Fibroblast of skin of scalp (primary cell): ENCODE measurements at places on chromosomes 13 and 19.

GRCh38 chr13:46289260-46289955 lies 77.7 kb downstream of the LRRC63 start:
- no peak for DNase-seq

DNA sequence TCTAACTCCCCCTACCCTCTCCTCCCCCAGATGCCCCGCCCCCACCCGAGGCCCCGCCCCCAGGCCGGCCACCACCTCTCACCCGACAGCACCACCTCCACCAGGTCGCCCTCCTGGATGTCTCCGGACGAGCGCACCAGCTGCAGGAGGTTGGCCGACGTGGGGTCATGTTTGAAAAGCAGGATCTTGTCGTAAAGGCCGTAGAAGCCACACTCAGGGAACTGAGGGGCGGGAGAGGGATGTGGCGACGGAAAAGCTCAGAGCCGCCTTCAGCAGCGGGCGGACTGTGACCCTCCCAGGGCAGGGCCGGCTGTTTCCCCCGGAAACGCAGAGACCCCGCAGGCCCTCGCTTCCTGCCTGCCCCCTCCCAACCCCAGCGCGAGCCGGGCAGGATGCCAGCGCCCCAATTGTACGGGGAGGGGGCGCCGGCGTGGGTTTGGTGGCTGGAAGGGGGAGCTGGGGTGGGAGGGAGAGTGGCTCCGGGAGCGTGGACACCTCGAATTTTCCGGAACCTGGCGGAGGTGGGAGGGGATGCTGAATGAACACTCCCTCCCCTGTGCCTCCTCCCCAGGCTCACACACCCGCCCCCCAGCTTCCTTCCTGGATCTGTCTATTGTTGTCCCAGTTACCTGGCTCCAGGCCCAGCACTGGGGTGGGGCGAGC lies 3.0 kb downstream of the PRKD2 start:
- DNase-seq: peak; percentile 71

GRCh38 chr13:46587807-46588418 lies 34.9 kb downstream of the LRCH1 start:
- DNase-seq: peak; percentile 42

GRCh38 chr19:13356686-13357280 lies 149.5 kb downstream of the CACNA1A start:
- no peak for DNase-seq

- no peak for DNase-seq
These were observed 12.9 kb upstream of the RNF113B start for GRCh38 chr13:98189841-98190505.

GRCh38 chr19:35904311-35905068 lies 2.2 kb downstream of the HCST start:
- DNase-seq: no peak

DNA sequence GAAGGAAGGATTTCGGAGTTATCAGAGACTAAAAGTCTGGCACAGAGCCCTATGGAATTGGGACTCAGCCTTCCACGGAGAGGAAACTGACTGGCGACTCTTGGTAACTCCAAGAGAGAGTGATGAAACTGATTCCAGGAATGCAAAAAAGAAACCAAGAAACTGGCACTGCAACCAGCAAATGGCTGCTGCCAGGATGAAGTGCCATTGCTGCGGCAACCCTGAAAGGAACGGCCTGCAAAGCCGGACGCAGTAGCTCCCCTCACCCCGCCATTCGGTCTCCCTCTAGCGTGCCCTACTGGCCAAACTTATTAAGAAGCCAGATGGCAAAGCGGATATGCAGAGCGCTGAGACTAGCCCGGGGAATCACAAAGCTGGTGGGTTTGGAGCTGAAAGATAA lies 236.0 kb downstream of the PCDH9 start:
- peak; percentile 69 for DNase-seq

DNA sequence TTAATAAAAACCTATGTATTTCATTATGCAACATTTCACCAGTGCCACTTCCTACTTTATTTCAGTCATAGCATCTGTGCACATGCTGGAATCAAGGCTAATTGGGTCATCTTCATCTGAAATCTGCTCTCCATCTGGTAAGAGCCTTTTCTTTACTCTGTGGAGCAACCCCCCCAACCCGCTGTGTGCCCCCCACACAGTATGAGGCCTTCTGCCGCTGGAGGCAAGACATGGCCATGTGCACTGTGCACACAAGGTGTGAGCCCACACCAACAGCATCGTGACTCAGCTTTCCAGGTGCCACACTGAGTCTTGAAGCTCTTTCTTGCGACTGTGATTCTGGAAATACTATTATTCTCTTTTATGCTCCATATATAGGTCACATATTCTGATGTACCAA lies 471.0 kb downstream of the TBC1D4 start:
- no peak for DNase-seq

DNA sequence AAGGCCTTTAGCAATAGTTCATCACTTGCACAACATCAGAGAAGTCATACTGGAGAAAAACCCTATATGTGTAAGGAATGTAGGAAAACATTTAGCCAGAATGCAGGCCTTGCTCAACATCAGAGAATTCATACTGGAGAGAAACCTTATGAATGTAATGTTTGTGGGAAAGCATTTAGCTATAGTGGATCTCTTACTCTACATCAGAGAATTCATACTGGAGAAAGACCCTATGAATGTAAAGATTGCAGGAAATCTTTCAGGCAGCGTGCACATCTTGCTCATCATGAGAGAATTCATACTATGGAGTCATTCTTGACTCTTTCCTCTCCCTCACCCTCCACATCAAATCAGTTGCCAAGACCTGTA lies 19.8 kb downstream of the ZNF583 start:
- no peak for DNase-seq

- DNase-seq: no peak
These were observed 10.2 kb downstream of the JOSD2 start for GRCh38 chr19:50500753-50501151.

GRCh38 chr19:7857727-7858108 lies 16.5 kb downstream of the PRR36 start:
- no peak for DNase-seq

GRCh38 chr19:29017788-29018187 lies 195.2 kb downstream of the UQCRFS1 start:
- no peak for DNase-seq

- DNase-seq: no peak
These were observed 315.9 kb downstream of the SLC7A1 start for GRCh38 chr13:29279356-29280254.

DNA sequence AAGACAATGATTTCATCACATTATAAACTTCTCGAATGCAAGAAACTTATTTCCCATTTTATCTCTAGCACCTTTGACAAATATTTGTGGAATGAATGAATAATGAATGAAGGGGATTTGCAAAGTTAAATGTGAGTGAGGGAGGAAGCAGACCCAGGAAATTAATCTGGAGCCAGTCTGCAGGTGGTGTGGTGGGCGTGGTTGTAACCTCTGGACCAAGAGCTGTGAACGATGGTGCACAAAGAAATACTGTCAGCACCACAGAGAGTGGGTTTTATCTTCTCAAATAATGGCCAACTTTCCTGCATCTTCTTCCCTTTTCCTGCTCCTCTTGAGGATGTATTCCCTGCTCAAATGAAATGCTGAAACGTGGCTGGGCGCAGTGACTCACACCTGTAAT lies 11.0 kb upstream of the ZNF792 start:
- no peak for DNase-seq

GRCh38 chr13:100944791-100945345 lies 270.3 kb upstream of the TMTC4 start:
- DNase-seq: no peak

DNA sequence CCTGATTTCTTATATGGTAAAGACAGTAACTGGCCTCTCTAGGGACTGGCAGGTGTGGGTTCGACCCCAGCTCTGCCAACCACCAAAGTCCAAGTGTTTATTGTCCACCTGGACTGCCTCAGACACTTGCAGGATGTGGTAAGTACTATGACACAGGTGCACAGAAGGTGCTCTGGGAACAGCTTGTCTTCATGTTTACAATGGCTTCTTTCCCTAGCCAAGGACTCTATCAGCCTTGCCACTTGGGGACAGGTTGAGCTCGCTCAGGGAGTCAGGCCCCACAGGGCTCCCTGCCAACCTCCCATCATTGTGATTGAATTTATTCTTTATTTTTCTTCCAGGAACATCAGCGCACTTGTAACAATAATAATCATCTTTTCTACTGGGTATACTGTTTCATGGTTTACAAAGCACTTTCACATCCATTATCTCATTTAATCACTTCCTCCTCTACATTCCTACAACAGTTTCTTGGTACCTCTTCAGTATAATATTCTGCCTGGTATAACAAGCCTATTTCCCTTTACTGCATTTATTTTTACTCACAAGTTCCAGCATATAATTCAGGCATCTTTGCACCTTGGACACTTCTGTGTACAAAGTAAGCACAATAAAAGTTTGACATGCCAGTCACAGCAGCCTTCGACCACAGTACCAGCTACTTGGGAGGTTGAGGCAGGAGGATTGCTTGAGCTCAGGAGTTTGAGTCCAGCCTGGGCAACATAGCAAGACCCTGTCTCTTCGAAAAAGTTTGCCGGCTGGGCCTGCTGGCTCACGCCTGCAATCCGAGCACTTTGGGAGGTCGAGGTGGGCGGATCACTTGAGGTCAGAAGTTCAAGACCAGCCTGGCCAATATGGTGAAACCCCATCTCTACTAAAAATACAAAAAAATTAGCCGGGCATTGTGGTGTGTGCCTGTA lies 24.2 kb upstream of the GATAD2A start:
- DNase-seq: no peak

GRCh38 chr13:71801165-71801760 lies 65.7 kb downstream of the DACH1 start:
- DNase-seq: no peak

DNA sequence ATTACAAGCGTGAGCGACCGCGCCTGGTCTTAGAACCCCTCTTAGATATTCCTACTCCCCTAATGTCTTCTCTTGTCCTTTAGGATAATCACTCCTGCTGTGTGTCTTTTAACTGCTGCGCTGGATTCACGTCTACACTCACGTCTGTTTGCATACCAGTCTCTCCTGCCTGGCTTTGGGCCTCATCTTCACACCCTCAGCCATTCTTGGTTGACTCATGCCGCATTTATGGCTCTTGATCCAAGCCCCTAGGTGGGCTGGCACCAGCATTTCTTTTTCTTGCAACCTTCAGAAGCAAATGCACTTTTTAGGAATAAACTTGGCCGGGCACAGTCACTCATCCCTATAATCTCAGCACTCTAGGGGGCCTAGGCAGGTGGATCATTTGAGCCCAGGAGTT lies 22.7 kb downstream of the MYO9B start:
- DNase-seq: no peak

DNA sequence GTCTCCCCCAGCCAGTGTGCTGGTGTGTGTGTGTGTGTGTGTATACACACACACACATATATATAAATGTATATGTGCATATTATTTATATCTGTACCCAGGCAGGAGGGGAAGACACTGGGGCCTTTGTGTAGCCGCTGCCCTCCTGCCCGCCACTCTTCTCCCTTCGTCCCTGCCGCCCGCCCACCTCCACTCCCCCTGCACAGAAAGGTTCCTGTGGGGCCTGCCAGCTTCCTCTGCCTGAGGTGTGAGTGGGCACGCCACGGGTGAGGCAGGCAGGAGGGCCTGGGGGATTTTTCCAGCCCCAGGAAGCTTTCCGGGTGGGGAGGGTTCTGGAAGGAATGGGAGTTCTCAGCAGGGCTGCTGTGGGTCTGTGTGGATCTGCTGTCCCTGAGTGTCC lies 6.9 kb downstream of the IRF2BP1 start:
- no peak for DNase-seq

DNA sequence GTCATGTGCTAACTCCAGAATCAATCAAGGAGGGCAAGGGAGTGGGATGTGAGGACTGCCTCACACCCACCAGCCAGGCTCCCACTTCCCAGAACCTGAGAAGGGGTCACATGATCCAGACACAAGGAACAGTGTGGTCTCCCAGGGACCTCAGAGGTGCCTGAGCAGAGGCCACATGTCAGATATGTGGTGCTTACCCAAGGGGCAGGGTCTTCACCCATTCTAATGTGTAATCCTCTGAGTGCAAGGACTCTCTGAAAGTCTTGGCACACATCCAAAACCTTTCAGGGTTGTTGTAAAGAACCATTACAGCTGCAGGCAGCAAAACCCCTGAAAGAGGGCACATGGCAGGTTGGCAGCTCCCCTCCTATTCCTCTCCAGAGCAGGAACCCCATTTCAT lies 656.6 kb downstream of the UQCRFS1 start:
- no peak for DNase-seq

- no peak for DNase-seq
These were observed 101.6 kb downstream of the ENOX1 start for GRCh38 chr13:43684963-43685725.

DNA sequence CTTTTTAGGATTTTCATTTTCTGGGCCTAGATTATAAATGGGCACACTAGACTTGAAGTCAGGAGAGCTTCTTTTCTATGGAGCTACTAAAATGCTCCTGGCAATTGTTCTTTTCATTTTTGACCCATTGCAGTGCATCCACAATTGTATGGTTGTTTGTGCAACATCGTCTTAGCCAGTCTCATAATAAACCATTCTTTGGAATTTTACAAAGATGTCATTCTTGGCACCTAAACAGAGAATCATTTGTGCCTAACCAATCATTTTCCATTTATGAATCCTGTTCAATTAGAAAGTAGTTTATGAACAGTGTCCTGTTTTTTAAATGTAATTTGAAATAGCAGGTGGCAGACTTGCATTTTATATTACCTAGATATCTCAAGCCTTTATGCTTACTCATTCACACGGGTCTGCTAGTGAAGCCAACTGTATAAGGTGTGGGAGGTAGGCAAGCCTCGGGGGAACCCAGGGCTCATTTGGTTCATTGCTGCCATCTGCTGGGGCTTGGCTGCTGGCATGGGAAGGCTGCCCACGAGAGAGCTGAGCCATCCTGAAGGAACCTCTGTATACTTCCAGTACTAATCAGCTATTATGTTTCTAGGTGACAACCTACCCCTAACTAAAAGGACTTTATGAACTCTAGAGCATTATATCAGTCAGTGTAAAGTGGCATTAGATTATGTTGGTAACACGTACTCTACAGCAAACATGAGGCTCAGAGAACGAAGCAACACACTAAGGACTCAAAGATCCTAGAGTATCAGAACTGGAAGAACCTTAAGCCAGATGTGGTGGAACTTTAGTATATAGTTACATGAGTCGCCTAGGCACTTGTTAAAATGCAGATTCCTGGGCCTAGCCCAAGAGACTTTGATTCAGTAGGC lies 60.0 kb downstream of the TPT1 start:
- peak; percentile 66 for DNase-seq
